ELR (cell line): ENCODE measurements at places on chromosomes 13 and 19.

- DNase-seq: no peak
Measured at GRCh38 chr13:74452176-74452575, 318.0 kb upstream of the KLF12 start.

DNA sequence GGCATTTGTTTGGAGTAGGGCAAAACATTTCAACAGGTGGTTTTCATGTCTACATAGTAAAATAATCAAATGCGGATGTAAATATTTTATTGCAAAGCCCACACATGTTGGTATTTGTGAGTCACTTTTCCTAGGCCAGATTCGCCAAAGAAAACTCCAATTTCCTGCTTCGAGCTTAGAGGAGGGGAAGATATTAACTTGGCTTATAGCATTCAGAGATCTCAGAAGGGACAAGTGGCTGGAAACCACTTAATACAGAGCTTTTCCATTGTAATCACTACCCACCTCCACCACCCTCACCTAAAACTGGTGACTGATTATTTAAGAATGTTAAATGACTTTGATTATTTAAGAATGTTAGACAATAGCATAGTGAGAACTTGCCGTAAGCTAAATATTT, 530.6 kb upstream of the SPRY2 start:
- DNase-seq: peak; percentile 41

DNA sequence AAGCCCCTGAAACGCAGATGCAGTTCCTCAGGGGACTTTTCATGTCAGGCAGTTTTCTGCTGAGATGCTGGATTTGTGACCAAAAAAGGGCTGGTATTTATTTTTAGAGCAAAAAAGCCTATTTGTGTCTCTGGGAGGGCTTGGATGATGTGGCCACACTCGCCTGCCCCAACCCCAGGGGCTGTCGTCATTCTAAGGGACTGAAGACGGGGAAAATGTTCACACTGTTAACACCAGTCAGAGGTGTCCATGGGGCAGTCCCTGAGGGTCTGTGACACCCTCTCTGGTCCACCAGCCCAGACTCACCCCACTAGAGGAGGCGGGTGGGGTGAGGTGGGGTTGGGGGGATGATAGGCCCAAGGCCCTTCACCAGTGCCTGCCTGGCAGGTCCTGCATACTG, 15.9 kb upstream of the EPHX3 start:
- no peak for DNase-seq

- no peak for DNase-seq
Measured at GRCh38 chr13:50529154-50529882, 314.2 kb downstream of the DLEU7 start.

GRCh38 chr19:7868671-7869452, 5.3 kb downstream of the PRR36 start:
- peak; percentile 89 for DNase-seq

GRCh38 chr19:32471095-32471494, 65.5 kb downstream of the DPY19L3 start:
- DNase-seq: no peak

DNA sequence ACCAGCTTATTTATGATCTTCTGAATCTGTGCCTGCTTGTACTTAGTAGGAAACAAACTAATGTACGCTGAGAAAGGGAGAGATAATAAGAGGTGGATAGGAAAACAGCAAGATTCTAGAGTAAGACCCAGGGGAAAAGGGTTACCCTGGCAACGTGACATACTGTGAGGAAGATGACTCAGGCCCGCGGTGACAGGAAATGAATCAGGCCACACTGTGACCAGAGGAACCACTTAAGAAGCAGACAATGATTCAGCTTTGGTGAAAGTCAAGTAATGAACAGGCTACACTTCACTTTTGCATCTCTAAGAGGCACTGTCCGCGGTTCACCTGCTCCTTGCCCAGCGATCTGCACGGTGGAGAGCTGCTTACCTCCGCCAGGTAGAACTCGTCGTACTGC, 158.2 kb downstream of the NALCN start:
- DNase-seq: peak; percentile 95

- DNase-seq: no peak
Measured at GRCh38 chr19:39352381-39353255, 10.4 kb downstream of the SAMD4B start.

GRCh38 chr13:61727767-61728166, 312.1 kb upstream of the PCDH20 start:
- peak; percentile 3 for DNase-seq

GRCh38 chr13:79429309-79429708, 23.3 kb upstream of the RBM26 start:
- no peak for DNase-seq

DNA sequence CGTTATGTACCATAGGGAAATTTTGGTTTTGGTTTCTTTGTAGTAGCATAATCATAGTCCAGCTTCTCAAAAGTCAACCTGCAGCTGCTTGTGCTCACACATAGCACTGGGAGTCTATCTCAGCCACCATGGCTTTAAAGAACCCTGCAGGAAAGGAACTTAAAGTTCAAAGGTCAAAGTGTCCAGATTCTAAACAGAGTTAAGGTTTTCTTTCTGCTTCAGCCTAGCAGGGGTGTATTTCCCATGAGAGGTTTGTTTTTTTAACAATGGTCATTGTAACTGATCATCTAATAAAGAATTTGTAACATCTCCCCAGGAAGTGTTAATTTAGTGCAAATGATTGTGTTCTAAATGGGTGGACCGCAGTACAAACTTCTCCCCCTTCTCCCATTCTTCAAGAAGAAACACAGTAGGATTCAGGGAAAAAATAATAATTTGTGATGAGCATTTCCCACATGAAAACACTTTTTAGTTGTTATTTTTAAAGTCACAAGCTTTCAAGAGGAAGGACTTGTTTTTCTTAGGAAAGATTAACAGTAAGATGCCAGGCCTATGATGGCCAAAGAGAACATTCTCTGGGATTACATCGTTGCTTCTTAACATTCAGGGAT, 168.0 kb downstream of the EFNB2 start:
- no peak for DNase-seq

GRCh38 chr13:42643076-42643475, 69.1 kb downstream of the TNFSF11 start:
- no peak for DNase-seq

- no peak for DNase-seq
Measured at GRCh38 chr19:40193587-40193849, 2.3 kb downstream of the MAP3K10 start.

DNA sequence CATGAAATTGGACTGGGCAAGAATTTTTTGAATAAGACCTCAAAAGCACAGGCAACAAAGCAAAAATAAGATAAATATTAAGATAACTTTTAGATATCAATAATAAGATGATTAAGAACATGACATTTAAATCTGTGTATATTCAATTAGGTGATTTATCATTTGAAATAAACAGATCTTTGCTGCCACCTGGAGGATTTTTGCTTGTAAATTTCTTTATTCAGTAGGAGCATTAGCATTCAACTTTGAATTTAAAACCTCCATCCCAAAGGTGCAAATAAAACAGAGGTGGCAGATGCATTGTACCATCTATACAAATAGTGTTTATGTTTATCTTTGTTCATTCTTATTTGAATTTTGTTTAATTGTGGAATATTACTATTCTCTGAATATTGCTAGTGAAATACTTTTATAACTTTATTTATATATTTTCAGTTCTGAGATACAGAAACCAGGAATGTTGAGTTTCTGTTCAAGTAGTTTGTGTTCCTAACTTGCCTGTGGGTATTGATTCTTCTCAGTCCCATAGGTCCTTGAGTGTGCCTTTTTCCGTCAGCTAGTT, 20.9 kb downstream of the COG6 start:
- peak; percentile 76 for DNase-seq

DNA sequence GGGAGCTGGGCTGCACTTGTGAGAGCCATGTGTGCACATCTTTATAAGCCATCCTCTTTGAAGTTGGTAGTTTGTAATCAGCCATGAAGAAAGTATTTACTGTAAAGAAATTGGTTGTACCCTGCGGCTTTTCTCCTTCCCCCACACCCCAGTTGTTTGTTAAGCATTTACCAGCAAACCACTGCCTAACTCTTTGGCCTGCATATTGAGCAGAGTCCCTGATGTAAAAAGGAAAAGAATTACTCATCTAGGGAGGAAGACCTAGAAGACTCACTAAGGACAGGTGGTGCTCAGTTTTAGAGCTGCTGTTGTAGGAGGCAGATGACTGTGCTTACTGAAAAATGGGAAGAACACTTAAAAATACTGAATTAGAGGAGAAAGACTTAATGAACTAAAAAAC, 245.3 kb downstream of the PCCA start:
- no peak for DNase-seq

GRCh38 chr13:20882206-20882605, 20.3 kb downstream of the XPO4 start:
- peak; percentile 52 for DNase-seq

- DNase-seq: no peak
Measured at GRCh38 chr13:114241918-114242317, 7.2 kb downstream of the CDC16 start.

DNA sequence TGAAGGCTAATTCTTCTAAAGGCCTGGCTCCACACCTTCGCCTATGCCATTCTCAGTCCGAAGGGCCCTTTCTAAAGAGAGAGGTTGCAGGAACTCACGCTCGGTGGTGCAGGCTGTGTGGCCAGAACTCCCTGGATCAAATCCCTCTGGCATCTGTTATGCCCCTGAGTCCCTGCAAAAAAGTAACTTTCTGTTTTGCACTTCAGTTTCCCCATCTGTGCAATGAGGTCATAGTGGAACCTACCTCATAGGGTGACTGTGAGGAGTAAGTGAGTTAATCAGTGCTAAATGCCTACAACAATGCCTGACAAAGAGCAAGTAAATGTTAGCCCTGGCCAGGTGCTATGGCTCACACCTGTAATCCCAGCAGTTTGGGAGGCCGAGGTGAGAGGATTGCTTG, 7.3 kb downstream of the IGSF23 start:
- no peak for DNase-seq

DNA sequence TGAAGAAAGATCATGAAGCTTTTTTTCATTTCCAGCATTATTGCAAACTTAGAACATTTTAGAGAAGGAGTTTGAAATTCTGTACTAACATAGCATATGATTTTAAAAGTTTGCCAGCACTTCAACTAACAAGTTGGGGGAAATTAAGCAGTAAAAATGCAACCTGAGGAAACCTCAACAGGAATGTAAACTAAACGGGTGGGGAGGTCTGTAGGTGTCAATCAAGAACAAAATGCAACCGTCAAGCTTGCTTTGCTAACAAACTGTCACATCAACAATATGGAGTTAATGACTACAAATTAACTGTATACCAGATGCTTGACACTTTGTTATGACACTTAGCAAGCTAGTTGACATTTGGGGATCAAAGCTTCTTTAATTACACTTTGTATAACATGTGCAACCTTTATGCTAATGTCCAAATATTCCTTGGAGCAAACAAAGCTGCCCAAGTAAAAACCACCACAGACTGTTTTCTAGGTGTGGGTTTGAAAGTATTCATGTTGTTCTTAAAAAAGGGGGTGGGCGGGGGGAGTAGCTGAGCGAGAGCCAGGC, 52.1 kb downstream of the DACH1 start:
- DNase-seq: no peak

- DNase-seq: no peak
Measured at GRCh38 chr19:33552928-33553279, 31.3 kb upstream of the PEPD start.

GRCh38 chr19:32168111-32168510, 177.3 kb upstream of the ZNF507 start:
- no peak for DNase-seq

DNA sequence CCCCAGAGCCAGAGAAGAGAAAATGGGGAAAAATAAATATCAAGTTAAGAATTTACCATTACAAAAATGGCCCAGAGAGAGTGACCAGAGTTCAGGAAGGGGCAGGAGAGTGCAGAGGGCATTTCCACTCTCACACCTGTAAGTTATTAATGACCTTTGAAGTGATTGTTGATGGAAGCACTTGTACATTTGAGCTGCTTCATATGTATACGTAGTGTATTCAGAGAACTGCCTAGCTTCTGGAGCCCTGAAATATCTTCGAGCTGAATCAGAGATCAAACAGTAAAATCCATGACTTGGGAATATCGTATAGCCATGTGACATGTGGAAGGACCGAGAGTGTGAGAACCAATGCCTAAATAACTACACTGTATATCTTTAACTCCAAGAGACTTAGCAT, 49.2 kb upstream of the PCCA start:
- peak; percentile 47 for DNase-seq

- no peak for DNase-seq
Measured at GRCh38 chr13:35179920-35180663, 238.0 kb downstream of the NBEA start.

DNA sequence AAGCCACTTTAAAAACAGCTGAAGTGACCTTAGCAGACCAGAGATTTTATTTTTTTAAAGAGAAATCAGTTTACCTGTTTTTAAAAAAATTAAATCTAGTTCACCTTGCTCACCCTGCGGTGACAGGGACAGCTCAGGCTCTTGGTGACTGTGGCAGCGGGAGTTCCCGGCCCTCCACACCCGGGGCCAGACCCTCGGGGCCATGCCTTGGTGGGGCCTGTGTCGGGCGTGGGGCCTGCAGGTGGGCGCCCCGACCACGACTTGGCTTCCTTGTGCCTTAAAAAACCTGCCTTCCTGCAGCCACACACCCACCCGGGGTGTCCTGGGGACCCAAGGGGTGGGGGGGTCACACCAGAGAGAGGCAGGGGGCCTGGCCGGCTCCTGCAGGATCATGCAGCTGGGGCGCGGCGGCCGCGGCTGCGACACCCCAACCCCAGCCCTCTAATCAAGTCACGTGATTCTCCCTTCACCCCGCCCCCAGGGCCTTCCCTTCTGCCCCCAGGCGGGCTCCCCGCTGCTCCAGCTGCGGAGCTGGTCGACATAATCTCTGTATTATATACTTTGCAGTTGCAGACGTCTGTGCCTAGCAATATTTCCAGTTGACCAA, 10.8 kb downstream of the PLPPR3 start:
- no peak for DNase-seq

DNA sequence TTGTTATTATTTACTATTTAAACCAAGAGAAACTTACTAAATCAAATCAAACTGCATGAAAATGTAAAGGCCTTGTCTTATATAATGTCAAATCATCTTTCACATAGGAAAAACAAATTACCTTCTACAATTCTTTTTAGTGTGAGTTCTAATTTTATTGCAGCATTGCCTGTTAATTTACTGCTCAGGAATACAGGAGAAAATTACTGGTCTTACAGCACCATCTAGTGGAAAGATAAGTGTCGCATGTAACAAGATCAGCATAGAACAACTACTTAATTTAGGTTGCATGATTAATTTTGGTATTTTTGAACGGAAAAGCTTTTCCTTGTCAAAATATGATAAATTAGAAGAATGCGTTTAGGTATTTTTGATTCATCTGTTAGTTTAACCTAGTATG, 502.7 kb downstream of the UQCRFS1 start:
- peak; percentile 68 for DNase-seq
